Activated T-cell treated with anti-CD3 and anti-CD28 coated beads for 1 hour (primary cell): ENCODE measurements at places on chromosomes 3 and 15.

GRCh38 chr3:188602620-188603019, 448.7 kb downstream of the LPP start:
- no peak for DNase-seq

DNA sequence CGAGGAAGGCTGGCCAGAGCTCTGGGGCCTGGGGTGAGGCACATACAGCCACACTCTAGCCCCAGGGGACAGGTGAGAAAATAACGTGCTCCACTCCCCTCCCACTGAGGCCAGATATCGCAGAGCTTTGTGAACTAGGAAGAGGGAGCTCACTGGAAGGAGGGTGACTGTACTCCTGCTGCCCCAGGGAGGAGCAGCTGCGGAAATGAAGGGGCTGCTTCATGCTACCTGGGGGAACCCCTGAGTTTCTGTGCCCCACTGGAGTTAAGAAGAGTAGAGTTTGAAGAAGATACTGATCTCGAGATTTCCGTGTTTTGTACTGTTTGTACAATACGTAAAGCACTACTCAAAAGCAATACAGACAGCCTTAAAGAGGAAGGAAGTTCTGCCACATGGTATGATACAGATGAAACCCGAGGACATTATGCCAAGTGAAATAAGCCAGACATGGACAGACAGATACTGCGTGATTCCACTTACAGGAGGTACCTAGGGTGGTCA, 44.6 kb downstream of the CMTM6 start:
- DNase-seq = peak; percentile 44

GRCh38 chr3:167437428-167438139, 36.3 kb downstream of the SERPINI2 start:
- no peak for DNase-seq

GRCh38 chr15:71586463-71586862, 223.9 kb upstream of the NR2E3 start:
- DNase-seq = no peak

GRCh38 chr3:148728753-148729152, 31.1 kb downstream of the AGTR1 start:
- DNase-seq = no peak

GRCh38 chr15:59438625-59439290, 772 bp downstream of the FAM81A start:
- DNase-seq = no peak

DNA sequence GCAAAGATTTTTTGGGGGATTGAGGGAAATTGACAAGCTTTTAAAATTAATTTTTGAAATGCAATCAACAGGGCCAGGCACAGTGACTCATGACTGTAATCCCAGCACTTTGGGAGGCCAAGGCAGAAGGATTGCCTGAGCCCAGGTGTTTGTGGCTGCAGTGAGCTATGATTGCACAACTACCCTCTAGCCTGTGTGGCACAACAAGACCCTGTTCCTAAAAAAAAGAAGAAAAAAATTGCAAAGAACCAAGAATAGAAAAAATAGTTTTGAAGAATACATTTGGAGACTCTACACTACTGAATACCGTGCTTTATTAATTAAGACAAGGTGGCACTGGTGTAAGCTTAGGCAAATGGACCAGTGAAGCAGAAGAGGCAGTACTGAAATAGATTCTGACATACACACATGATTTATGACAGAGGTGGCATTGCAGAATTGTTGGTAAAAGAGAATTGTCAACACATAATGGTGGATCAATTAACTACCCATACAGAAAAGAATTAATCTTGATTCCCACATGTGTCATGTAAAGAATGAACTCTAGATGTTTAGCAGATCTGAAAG, 443.3 kb upstream of the ATP11B start:
- no peak for DNase-seq

DNA sequence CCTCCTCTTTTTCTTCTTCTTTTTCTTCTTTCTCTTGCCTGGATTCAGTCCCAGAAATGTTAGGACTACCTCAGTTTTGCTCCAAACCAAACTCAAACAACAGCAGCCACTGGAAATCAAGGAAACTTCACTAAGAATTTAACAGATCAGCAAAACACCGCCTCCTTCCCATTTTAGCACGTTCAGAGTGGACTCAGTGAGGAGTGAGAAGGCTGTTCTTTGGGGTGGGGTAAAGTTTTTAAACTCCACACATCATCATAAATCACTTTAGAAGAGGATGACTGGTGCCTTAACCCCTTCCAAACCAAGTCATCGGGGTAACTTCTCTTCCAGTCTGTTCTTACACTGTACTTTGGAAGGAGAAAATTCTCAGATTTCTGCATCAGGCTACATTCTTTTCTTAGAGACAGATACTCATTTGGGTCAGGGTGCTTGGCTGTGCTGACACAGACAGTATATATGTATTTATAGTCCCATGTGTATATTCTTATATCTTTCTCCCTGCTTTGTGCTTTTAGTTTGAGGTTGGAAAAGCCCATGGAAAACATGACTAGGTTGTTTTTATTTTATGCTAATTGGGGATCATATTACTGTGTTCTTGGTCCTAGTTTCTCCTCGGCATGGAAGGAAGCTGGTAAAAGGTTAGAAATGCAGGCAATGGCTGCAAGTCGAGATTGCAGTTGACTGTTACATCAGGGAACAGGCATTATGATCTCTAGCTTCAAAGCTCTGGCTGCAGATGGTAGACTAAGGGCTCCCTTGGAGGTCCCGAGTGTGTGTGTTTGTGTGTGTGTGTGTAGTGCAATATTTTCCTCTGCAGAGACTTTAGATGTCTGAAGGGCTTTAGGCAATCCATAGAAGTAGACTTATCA, at the start of gene CCDC80:
Gene CCDC80, minus strand, starts transcription at position 214 of the 872 bp plus-strand sequence. CDS start 1,238 bp downstream, outside the sequence.
- DNase-seq = no peak

- no peak for DNase-seq
Observed at GRCh38 chr15:38526158-38526557, 38.5 kb downstream of the RASGRP1 start.

DNA sequence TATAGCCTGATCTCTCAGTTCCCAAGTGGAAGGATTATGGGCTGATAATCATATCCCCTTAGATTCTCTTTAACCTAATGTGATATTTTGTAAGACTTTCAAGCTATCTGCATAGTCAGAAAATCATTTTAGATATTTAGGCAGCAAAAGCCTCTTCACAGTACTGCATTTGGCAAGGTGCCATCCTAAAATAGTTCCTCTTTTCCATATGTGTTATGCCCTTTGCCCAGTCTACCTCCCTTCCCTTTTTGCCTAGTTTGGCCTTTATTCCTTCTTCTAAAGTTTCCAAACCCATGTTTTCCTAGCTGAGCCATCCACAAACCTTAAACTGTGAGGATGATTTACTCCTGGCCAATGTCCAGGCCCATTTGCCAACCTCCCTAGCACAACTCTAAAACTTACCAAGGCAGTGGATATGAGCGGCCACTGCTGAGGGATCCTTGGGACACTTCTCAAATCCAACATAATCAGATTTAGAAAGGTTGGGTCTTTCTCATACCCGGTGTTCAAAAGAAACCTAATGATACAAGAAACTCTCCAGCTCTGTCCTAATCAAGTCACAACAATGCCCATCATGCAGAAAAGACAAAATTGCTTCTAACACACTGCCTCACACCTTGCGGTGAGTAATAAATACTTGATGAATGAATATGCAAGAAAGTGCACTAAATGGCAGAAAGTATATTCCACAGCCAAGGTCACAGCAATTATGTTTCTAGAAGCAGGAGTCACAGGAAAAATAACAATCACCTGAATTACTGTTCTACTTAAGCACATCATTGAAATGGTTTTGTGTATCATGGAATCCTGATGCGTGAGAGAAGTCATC, 493.9 kb downstream of the NLGN1 start:
- DNase-seq = no peak

GRCh38 chr3:30607032-30607833, 832 bp downstream of the TGFBR2 start:
- DNase-seq = peak; percentile 56

- no peak for DNase-seq
Observed at GRCh38 chr3:134368751-134369105, 5.5 kb downstream of the AMOTL2 start.

DNA sequence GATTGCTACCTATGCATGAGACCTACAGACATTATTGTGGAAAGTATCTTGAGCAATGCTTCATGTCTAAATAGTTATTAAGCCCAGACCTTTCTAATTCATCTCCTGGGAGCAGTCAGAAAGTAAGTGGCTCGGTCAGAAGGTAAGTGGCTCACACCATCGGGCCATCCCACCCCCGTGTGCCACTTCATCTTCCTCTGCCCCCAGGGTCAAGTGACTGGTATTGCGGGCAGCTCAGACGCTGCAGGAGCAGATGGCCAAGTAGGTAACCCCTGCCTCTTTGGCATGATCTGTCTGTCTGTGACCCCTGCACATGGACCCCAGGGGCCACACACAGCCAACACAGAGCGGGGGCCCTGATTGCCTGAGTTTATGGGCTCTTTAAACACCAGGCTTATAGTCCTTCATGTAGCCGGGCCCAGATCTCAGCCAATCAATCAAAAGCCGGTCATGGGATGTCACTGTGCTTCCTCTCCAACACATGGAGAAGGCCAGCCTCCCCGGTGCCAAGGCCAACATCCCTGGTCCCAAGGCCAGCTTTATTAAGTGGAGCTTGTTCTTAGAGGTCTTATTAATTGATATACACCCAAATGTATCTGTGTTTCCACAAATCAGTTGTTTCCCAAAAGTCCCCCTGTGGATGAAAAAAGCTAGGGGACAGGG, 42.9 kb downstream of the LARP6 start:
- no peak for DNase-seq

DNA sequence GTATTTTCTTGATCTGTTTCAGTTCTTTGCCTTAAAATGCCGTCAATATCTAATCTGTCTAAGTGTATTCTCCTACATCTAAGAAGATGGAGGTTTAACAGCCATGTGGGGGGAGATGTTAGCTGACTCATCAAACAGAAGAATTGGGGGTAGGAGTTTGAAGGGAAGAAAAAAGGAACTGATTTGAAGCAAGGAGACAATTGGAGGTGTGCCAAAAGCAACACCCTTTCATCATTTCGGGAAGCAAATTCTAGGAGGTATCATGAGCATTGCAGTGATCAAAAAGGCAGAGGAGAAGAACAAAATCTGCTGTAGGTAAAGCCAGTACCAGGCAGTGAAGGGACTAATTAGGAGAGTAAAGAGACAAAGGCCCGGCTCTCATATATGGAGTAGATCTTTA, 337.3 kb upstream of the TBC1D5 start:
- no peak for DNase-seq
